NCI-H1105 treated with DMSO at 0.1 percent for 48 hours (cell line): ENCODE measurements at places on chromosomes 7 and 10.
A peak's percentile ranks its signal among the peaks of the same experiment; 100 is the strongest.

GRCh38 chr7:137342265-137342664, 1.3 kb downstream of the PTN start:
- DNase-seq, result no peak

- no peak for DNase-seq
These were observed 838.8 kb downstream of the GRID1 start for GRCh38 chr10:85527616-85528317.

- DNase-seq, result no peak
These were observed 147.1 kb upstream of the PRSS1 start for GRCh38 chr7:142602183-142602582.

DNA sequence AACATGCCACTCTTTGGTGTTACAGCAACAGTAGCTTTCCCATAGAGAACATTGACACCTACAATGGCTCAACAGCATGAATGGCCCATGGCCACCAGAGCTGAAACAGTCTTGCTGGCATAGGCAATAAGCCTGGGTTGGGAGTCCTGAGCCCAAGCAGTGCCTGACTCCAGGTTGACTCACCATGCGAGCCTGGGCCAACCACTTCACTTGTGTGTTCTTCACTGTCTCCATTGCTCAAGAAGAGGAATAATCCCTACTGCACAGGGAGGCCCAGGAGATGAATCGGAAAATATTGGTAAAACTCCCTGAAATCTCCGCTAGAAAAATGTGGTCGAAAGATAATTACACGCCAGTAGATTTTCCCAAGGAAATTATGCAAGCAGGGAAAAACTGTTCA, 89.2 kb upstream of the INHBA start:
- no peak for DNase-seq

- peak; percentile 52 for DNase-seq
These were observed 119.4 kb downstream of the DYNC2I1 start for GRCh38 chr7:158975526-158976467.

DNA sequence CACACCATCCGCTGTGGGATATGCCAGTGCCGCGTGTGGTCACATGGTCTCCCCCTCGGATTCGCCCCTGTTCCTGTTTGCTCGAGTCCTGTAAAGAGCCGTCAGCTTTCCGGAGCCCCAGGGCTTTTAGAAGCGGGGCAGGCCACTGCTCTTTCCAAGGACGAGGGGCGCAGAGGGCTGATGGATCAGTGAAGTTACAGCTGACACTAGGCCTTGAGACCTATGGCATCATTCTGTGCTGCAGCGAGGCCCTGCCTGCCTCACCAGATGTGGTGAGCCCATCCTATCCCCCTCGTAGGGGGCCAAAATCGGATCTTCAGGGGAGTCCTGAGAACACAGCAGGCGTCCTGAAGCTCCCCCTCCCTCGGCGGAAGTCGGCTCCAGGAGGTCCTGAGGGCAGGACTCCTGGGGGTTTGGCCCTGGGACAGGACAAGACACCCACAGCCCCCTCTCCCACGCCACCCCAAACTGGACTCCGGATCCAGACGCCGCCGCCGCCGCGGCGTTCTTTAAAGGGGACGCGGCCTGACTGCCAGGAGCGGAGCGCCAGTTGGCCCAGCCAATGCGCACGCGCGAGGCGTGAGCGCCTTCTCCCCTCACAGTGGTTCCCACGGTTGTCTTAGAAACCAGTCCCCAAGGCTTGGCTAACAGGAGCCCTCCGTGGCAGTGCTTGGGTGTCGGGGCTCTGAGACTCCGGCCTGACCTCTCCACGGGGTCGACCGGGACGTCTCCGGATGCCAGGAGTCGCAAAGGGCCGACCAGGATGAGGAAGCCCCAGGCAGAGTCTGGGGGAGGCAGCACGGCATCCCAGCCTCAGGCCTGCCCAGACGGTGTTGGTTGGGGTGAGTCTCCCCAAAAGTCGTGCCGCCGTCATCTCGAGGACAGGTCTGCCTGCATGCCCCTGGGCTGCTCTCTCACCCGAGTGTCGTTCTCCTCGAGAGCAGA, 371.7 kb downstream of the ZNF716 start:
- no peak for DNase-seq

- DNase-seq, result no peak
These were observed 21.3 kb downstream of the MDH2 start for GRCh38 chr7:76069238-76069638.

GRCh38 chr7:82521906-82522445, 78.4 kb upstream of the CACNA2D1 start:
- no peak for DNase-seq

DNA sequence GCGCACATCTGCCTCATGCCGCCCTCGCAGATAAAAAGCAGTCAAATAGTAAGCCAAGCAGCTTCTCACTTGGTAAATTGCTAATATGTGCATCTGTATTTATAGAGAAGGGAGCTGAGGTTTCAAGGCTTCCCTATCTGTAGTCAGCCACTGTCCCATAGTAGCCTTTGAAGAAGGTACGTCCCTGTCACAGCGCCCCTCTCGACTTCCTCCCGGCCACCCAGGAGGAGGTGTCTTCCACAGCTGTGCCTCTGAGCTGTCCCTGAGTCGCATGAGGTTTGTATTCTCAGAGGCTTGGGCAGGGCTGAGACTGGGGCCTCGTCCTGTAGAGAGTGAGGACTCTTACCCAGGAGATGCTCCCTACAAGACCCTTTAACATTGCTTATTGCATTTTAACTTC, 49.0 kb downstream of the SPOCK2 start:
- DNase-seq, result no peak

DNA sequence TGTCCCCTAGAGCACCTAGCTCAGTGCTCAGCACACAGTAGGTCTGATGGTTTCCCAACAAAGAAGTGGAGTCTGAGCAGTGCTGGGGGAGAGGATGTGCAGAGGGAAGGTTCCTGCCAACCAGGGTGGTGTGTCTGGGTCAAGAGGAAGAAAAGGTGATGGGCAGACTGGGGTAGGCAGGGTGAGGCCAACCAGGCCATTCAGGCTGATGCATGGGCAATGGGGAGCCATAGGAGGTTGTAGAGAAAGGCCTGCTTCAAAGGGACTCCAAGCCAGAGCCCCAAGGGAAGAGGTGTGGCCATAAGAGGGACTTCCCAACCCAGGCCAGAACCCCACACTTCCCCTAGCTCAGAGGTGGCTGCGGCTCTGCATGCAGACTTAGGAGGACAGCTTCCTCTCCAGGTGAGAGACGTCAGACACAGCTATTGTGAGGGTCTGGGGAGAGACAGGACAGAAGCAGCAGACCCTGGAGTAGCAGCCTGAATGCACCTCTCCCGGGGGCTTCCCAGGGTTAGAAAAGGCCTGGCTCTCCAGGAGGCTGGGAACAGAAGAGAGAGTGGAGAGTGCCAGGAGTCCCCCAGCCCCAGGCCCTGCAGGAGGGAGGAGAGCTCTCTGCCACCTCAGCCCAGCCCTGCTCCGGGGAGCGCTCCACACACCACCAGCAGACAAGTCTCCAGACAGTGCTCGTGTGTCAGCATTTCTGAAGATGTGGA, 87.4 kb upstream of the ZMIZ1 start:
- DNase-seq, result no peak

DNA sequence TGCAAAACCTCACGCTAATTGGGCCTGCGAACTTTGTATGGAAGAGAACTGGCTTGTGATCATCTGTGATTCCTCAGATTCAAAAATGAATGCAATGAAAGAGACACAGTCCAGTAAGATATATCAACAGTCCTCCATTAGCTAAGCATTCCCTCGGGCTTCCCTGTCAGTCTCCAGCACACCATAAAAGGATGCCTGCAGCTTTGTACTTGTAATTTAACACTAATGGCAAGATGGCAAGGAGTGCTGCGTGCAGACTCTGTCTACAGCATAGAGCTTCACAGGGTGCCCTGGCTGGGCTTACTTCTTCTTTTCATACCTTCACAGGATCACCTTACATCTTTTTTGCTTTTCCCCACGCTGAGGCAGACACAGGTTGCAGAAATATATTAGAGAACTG, 200.0 kb downstream of the GFRA1 start:
- no peak for DNase-seq

- peak; percentile 11 for DNase-seq
These were observed 9.5 kb downstream of the INHBA start for GRCh38 chr7:41693150-41693997.

- no peak for DNase-seq
These were observed 31.1 kb upstream of the DDX50 start for GRCh38 chr10:68870061-68870460.

GRCh38 chr7:148290538-148290937, 300.0 kb upstream of the C7orf33 start:
- peak; percentile 10 for DNase-seq
